ENCODE measurements at places on chromosomes 1 and 21. TPM values are rescaled to one million over a fixed set of nuclear protein-coding genes. Genes with fewer than 3 reads are reported as not detected.

The MMEL1 gene
- total RNA-seq, result not detected

The C1orf94 gene
- not detected for total RNA-seq

The TSPEAR gene
- total RNA-seq, result not detected

The TFF2 gene
- total RNA-seq, result not detected

The MFAP2 gene
- total RNA-seq, result 132 TPM

The FAM43B gene
- 0.39 TPM for total RNA-seq

The RYR2 gene
- not detected for total RNA-seq

The HCRTR1 gene
- total RNA-seq, result not detected

The TRIM58 gene
- total RNA-seq, result 18.8 TPM

The SLC6A9 gene
- total RNA-seq, result 8.8 TPM

The BROX gene
- 92.0 TPM for total RNA-seq

The EVA1C gene
- total RNA-seq, result 0.43 TPM

The SLC1A7 gene
- total RNA-seq, result not detected

The USH2A gene
- under 0.01 TPM for total RNA-seq

The PAQR6 gene
- total RNA-seq, result 1.6 TPM

Measured in placental epithelial cell (primary cell).